ENCODE measurements at places on chromosomes 2 and 18.

GRCh38 chr2:28568533-28568932 is 72.7 kb downstream of the PLB1 start:
- DNase-seq: no peak

GRCh38 chr2:219733746-219734145 is 106.3 kb downstream of the SLC4A3 start:
- no peak for DNase-seq

DNA sequence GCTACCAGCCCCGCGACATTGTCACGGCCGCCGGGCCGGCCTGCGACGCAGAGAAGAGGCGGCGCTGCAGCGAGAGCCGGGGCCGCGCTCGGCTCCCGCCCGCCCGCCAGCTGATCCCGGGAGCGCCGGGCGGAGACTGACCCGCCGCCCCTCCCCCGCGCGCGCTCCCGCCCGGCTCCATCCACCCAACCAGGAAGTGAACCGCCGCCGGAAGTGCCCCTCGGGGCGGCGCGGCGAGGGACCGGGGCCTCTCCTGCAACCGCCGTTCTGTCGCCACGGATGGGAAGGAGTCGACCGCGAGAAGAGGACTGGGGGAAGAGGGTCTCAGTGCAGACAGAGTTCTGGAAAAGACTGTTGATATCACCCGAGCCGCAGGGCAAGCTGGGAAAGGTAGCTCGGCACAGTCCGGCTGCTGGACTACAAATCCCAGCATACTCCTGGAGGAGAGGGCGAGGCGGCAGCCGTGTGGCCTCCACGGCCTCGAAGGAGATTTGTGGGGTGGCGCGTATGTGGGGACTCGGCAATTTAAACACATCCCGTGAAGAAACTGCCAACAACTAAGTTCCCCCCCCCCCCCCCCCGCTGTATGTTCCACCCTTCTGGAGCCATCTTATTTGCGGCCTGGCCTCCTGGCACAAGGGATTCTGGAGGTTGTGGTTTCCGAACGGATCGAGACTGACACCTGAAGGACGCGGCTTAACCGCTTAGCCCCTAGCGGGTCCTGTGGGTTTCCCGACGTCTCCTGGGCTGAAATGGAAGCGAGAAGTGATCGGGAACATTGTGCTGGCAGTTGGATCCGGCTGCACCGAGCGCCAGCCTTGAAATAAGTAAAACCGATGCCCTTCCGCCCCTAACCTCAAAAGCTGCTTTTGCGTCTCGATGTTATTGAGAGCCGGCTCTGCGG is at the start of gene AAK1:
Gene AAK1 (minus strand): TSS at position 138 of the 904 bp plus-strand sequence. CDS start 699 bp downstream, outside the sequence.
- peak; percentile 83 for DNase-seq

DNA sequence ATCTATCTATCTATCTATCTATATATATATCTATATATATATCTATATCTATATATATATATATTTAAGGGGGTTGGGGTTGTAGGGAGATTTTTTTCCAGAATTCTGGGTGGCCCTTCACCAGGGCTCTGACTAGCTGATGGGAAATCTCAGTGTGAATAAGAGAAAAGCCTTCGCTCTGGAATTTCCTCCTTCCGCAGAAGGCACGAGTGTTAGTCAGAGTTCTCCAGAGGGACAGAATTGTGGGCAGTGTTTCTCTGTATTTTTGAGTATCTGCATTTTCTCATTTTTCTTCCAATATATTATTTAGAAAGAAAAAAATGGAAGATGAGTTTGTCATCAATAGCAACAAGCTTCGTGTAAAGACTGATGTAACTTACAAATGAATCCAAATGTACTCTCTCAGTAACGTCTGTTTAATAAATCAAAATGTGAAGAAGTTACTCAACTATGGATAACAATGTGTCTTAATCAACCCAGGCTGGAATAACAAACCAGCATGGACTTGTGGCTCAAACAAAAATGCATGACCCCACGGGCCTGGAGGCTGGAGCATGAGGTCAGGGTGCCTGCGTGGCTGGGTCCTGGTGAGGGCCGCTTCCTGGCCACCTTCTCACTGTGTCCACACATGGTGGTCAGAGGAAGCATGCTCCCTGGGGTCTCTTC is 10.6 kb upstream of the SNTG2 start:
- no peak for DNase-seq

DNA sequence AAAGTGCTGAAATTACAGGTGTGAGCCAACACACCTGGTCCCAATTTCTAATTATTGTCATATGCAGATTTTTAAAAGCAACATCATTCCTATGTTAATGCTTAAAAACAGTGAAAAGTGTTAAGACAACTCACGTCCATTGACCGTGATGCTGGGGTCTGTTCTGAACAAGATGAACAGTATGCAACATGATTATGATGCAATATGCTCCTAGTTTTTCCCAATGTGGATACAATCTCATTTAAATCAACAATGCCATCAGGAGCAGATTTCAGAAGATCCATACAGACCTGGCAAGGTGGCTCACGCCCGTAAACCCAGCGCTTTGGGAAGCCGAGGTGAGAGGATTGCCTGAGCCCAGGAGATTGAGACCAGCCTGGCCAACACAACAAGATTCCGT is 31.5 kb downstream of the E2F6 start:
- DNase-seq: no peak

- peak; percentile 54 for DNase-seq
These were observed 31.6 kb upstream of the PPP1R1C start for GRCh38 chr2:181953881-181954537.

DNA sequence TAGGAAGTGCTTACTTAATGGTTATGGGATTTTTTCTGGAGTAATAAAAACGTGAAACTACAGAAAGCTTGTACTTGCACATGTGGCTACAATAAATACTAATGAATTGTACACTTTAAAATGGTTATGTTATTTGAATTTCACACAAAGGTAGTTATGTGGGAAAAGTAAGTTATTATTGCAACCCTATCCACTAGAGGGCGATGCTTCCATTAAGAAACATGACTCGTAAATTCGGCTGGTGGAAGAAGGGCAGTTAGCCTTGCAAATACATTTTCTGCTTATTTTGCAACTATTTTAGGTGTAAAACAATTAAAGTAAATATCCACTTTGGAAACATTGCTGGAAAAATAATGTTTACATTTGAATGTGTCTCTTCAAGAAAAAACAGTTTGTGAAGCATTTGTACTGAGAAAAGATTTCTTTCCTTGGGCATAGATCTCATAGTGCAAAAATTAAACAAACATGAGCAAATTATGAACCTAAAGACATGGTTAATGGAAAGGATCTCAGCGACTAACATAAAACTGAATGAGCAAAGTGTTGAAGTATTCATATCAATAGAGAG is 68.1 kb upstream of the CSRNP3 start:
- DNase-seq: no peak

- no peak for DNase-seq
These were observed 166.0 kb downstream of the SEPTIN10 start for GRCh38 chr2:109447776-109448175.

DNA sequence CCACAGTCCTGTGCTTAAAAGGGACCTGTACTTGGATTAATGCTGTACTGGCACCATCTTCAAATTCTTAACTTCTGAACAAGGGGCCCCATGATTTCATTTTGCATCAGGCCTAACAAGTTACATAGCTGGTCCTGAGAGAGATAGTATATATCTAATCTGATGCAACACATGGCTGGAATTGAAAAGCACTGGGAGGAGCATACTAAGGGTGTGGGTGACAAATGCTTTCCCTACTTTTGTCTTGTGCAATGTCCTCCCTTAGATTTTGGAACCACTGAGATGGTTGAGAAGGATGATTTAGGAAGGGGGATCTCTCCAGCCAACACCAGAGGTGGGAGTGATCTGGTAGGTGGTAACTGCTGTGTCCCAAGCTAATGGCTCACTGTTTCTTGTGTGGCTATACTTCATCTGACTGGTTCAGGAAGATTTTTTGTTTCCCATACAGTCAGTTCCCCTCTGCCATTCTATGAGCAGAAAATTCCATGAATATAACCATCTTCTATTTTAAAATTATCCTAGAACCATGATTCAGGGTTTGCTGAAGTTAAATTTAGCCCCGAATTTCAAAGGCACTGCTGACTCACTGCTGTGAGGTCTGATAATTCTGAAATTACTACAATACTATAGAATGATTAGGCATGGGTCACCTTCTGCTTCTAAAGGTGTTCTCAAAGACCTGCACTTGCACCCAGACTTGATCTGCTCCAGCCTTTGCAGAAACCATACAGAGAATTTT is 108.3 kb upstream of the NCKAP5 start:
- DNase-seq: no peak

GRCh38 chr2:50769406-50770181 is 262.3 kb downstream of the NRXN1 start:
- no peak for DNase-seq

DNA sequence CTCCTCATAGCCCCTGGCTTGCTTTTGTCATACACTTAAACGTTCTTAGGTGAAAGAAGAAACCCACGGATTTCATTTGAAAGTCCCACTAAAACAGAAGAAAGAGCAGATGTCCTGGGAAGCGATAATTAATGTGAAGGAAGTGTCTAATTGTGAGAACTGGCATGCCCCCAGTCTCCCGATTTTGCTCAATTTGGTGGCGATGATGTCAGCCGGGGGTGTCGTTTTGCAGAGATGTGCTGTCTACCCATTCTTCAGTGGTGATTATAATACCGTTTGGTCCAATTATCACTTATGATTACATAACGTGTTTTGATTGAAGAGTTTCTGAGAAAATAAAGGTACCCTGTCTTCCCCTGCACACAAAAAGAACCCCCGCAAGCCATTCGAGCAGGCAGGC is 103.1 kb downstream of the RTN4 start:
- DNase-seq: no peak

DNA sequence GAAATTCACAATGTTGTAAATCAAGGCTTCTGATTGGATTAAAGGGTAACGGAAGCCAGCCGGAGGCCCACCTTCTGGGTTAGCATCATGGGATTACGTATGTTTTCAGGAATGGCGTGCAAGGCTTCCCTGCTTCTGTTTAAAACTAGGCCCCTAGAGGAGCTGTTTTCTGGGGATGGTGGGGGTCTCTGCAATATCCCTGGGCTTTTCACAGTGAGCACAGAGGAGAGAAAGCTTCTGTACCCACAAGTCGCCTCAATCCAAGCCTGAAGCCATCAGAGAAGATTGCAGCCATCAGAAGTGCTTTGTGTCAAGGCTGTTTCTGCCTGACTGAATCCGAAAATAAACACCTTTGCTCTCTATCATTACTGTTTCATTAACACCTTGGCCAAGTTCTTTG is 226.9 kb upstream of the SMIM21 start:
- DNase-seq: no peak

DNA sequence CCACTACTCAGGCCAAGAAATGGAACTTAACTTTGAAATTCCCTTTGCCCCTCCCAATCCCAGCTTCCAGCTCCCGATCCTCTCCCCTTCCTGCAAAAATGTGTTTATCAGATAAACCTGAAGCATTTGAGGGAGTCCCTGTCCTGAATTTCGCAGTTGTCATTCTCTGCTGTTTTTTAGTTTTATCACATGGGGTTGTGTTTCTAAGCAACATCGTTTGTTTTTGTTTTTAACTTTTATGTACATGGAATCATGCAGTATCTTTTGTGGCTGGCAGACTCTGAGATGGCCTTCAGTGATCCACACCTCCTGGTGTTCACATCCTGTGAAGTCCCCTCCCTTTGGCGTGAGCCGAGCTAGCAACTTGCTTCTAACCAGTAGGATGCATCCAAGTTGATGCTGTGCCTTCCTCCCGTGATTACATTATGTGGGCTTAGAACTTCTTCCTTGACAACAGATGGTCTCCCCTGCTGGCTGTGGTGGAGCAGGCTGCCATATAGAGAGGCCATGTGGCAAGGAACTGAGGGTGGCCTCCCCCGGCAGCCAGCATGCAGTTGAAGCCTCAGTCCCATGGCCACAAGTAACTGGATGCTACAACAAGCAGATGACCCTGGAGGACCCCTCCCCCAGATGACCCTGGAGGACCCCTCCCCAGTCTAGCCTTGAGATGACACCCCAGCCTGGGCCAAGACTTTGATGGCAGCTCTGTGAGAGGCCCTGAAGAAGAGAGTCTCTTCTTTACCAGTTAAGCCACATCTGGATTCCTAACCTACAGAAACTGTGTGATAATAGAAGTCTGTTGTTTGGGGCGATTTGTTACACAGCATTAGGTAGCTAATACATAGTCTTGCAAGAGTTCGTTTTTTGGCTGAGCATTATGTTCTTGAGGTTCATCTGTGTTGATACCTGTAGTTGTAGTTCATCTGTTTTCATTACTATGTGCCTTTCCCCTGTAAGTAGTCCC is 27.7 kb downstream of the SH3BP4 start:
- DNase-seq: no peak

- DNase-seq: no peak
These were observed 138.4 kb upstream of the HDAC4 start for GRCh38 chr2:239539083-239539775.

DNA sequence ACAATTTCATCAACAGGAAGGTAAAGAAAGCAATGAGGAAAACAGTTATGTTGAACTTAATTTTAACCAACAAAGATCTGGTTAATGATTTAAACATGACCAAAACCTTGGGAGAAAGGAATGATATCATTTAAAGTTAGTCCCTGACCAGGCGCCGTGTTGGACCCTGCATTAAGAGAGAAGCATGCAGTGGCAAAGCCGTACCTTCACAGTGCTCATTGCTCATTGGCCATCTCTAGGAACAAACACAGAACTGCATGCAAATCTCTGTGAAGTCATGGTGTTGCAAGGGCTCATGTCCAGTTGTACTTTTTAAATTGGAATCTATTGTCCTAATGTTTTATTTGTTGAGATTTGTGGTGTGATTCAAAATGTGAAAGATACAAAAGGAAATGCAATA is 12.0 kb upstream of the SRBD1 start:
- no peak for DNase-seq

DNA sequence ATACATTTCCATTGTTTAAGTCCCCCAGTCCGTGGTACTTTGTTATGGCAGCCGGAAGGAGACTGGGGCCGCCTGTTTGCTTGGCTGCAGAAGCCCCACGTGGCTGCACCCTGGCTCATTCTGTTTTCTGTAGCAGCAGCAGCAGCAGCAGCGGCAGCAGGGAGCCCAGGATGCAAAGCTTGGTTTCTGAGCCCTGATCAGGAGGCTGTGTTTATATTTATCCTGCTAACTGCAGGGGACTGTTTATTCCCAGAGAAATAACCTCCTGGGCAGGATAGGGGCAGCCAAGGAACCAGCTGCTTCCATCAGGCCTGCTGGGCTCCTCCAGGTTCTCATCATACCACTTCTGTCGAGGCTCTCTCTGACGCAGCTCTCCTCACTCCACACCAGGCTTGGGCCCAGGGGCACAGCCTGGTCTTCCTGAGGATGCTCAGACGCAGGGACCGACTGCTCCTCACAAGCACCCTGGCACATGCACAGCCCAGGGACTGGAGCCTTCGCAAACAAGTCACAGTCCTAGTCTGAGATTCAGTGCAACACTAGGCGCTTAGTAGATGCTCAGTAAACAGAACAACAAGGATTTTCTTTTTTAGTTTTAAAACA is 139.0 kb downstream of the MSH2 start:
- no peak for DNase-seq

- no peak for DNase-seq
These were observed 28.8 kb upstream of the ODC1 start for GRCh38 chr2:10476723-10477442.
